ENCODE measurements at places on chromosomes 1 and 21.

- no peak for DNase-seq
Observed at GRCh38 chr1:53348486-53349368, 20.9 kb upstream of the LRP8 start.

GRCh38 chr21:15875286-15875685, 145.5 kb downstream of the USP25 start:
- no peak for DNase-seq

GRCh38 chr21:44759628-44760285, 41.9 kb downstream of the UBE2G2 start:
- no peak for DNase-seq

DNA sequence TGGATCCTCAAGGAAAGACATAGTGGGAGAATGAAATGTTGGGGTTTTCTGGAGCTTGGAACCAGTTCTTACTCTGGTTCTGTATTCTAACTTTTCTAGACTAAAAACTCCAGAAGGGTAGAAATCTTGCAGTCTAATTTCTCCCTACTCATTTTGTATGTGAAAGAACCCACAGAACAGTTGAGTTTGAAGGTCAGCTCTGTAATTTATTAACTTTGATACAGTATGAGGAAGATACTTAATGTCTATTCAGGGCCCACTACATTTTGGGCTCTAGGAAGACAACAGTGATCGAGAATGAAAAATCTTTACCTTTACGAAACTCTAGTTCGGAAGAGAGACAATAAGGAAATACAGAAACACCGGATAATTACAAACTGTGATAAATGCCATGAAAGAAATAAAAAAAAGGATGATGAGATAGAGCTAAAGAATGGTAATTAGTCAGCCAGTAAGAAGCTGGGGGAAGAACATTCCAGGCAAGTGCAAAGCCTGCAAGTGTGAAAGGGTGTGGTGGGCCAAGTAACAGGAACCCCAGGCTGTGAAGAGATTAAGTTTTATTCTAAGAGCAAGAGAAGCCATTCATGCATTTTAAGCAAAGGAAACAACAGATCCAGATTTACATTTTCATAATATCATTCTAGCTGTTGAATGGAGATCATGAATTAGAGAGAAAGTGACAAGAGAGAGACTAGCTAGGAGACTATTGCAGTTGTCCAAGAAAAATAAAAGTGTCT, 159.9 kb upstream of the HMCN1 start:
- no peak for DNase-seq

DNA sequence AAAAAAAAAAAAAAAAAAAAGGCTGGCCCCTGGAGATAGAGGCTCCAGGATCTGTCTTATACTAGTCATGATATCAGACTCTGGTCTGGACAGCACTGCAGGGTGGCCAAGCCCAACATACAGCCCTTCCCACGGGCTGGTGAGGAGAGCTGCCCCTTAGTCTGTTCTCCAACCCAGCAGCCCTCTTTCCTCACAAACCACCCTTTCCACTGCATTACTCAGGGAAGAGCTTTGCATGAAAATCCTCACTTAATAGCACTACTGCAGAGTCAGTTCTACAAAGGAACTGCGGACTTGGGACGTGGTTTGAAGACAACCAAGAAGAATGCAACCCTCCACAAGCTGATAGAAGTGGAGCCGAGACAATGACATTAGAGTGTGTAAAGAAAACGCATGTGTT, 5.7 kb downstream of the BCAR3 start:
- no peak for DNase-seq

- no peak for DNase-seq
Observed at GRCh38 chr1:35488336-35488735, 68.9 kb downstream of the KIAA0319L start.

GRCh38 chr1:155195201-155196102, 12.2 kb downstream of the THBS3 start:
- DNase-seq: peak; percentile 55
